GM10248 (cell line): ENCODE measurements at places on chromosomes 4 and X.

DNA sequence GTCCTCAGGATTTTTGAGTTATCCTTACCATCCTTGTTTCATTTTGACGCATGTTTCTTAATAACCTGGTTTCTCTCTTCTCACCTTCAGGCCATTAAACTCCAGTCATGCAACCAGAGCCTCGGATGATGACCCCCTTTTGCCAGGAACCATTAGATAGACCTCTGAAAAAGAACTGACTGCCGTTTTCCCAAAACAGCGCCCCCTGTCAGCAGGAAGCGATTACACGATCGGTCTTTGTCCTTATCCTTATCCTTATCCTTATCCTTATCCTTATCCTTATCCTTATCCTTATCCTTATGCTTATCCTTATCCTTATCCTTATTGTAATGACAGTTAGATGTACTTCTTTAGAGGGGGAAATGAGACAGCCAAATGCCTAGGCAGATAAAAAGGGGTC, 148.4 kb upstream of the ITM2A start:
- DNase-seq: no peak

- no peak for DNase-seq
Measured at GRCh38 chr4:107744532-107744931, 24.5 kb upstream of the PAPSS1 start.

- DNase-seq: no peak
Measured at GRCh38 chrX:120290107-120290506, 21.2 kb downstream of the TMEM255A start.

DNA sequence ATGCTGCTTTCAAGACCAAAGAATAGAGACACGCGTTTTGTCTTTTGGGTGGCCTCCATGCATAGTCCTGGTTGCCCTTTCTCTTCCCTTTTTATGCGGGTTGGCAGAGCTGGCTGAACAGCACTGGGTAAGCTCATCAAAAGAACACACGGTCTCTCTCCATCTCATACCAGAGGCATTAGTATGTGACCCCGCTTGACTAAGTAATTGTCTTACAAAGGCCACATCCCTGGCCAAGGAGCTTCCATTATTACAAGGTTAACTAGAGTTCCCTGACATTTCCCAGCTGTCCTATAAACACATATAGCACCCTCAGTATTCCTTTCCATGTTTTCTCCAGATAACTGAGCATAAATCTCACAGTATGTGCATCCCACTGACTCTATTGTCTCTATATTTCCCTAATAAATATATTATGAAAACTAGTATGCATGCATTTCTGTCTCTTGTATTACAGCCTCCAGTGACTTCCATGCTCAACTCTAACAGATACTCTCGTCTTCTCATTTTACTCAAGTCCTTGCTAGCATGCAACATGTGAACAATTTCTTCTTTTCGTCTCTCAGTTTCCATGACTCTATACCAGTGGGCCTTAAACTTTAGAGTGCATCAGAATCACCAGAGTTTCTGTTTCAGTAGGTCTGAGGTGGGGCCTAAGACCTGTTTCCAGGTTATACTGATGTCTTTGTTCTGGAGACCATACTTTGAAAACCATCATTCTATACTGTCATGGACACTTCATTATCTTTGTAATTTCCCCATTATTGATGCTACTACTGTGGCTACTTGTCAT, 247.7 kb upstream of the ARSJ start:
- DNase-seq: no peak

DNA sequence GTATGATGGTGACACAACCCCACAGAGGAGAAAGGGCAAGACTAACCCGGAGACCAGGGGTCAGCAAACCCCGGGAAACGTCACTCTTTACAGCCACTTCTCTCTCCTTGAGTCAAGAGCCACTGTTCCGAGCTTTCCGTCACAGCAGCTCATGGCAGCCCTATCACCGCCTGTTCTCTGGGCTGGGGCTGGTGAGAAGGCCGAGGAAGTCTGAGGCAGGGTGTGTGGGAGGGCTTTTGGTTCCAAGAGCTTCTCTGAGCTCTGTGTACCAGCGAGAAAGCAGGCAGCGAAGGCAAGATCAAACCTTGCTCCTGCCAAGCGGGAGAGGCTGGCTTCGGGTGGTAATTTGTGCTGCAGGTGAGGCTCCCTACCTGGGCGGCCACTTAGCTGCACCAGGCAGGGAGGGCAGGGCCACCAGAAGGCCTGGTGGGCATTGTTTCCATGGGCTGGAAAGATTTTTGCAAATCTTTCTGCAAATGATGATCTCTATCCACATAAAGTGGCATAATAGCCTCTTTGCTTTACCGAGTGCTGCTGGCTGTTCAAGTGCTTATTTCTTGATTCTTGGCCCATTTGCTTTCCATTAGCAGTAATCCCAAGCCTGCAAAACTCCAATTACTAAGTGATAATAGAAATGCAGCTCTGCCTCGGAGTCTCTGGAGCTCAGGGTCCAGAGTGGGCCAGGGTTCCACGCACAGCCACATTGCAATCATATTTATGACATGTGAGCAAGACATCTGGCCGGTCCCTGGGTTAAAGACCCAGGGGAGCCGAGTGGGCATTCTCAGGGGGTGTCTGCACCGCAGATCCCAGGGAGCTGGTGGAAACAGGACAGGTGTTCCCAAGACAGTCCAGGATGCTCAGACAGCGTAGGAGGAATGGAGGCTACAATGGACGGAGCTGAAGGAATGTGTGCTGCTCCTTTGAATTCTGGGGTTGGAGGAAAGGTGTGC, 41.5 kb downstream of the DCTD start:
- no peak for DNase-seq

DNA sequence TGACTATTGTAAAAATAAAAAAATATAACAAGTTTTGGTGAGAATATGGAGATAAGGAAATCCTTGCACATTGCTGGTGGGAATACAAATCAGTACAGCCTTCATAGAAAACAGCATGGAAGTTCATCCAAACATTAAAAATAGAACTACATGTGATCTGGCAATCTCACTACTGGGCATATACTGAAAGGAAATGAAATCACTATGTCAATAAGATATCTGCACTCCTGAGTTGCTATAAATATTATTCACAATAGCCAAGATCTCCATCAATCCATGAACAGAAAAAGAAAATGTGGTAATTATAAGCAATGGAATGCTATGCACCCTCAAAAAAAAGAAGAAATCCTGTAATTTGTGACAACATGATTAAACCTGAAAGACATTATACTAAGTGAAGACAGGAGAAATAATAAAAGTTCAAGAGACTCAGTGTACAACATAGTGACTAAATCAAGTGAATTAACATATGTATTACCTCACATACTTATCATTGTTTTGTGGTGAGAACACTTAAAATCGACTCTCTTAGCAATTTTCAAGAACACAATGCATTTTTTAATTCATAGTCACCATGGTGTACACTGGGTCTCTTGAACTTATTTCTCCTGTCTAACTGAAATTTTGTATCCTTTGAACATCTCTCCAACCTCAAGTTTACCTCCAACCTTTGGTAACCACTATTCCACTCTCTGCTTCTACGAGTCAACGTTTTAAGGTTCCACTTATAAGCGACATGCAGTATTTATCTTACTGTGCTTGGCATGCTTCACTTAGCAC, 1703.7 kb upstream of the AGA start:
- no peak for DNase-seq

DNA sequence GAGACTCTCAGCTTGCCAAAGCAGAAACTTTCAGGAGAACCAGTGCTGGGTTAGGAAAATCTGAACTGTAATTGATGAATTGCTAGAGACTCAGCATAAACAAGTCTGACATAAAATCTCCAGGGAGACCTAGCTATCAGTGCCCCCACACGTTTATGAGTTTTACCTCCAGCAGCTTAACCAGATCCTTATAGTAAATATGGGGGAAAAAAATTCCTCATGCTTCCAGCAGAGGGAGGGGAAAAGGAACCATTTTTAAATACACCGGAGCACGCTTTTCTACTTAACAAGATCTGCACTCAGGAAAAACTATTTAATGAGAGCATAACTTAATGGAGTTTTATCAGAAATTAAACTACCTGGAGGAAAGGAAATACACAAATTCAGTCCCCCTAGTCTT, 1040.7 kb upstream of the INTU start:
- DNase-seq: no peak
